ENCODE measurements at places on chromosomes 7 and 10.

- DNase-seq = no peak
Measured at GRCh38 chr7:32253299-32253698, 183.1 kb upstream of the PDE1C start.

- DNase-seq = no peak
Measured at GRCh38 chr10:18793951-18794350, 134.7 kb downstream of the ARL5B start.

DNA sequence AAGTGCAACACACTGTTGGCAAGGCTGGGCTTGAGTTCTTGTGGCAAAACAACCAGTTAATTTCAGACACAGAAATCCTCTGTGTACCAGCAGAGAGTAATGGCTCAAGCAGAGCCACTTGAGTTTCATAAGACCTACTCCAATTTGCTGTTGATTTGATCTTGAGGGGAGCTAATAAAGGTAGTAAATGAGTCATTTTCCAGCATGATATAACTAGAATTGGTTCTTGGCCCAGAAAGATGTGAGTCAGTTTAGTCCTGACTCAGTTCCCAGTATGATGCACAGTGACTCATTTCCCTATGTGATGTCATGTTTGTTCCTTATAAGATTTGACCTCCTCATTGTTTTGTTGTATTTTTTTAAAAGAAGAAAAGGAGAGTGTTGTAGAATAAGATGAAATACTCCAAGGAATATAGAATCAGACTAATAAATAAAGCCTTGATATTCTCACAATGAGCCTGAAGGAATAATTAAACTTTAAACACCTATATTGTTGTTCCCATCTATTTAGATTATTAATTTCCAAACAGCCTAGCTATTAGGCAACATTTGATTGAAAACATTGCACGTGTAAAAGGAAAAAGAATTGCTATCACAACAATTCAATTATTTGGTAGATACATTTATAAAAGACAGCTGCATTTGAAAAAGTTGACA, 186.2 kb downstream of the REEP3 start:
- peak; percentile 50 for DNase-seq

DNA sequence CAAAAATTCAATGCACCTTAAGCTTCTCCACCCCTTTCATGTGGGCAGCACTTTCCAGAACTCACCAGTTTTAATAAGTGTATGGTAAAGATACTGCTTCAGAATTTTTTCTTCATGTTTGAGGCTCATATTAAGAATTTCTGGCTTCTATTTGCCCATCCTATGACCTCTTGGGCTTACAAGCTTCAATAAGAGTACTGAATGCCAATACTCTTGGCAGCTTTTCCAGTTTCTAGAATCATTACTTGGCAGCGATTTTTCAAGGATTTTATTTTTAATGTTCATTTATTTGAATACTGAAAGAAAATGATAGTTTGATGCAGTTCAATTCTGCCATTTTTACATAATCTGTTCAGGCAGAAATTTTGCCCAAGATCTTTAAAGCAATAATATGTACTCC, 242.1 kb upstream of the KCND2 start:
- DNase-seq = no peak

DNA sequence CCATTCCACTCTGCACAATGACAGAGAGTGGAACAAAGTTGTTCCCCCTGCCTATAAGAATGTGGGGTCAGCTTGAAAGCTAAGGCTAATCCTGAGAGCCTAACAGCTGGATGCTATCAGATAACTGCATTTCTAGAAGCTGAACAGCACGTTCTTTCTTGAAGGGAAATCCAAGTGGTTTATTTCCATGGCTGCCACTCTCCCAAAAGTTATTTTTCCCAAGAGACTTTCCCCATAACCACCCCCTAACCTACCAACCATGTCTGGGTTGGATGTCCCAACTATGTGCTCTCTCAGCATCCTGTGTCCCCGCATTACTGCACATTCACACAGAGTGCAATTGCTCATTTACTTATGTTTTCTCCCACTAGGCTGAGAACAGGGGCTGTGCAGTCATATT, 140.7 kb upstream of the ANKRD1 start:
- no peak for DNase-seq

- peak; percentile 22 for DNase-seq
Measured at GRCh38 chr10:67790534-67791408, 47.2 kb downstream of the DNAJC12 start.

- DNase-seq = peak; percentile 9
Measured at GRCh38 chr10:7417807-7418206, 7.0 kb upstream of the SFMBT2 start.

DNA sequence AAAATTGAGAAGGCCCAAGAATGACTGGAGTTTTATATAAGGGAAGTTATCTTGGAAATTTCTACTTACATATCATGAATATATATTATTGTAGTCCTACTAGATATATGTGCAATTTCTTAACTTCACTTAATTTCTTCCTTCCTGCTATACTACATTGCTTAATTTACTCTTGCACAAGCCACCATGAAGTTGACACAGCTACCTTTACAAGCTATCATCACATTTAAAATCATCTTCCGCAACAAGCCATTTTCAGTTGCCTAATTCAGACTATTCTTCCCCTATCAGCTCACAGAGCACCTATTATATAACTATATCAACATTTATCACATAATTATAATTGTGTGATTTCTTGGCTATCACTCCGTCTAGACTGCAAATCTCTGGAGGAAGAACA, 418.4 kb downstream of the PARD3 start:
- DNase-seq = no peak

- DNase-seq = no peak
Measured at GRCh38 chr7:125355899-125356298, 426.3 kb upstream of the POT1 start.

- DNase-seq = no peak
Measured at GRCh38 chr7:130394421-130395195, 14.3 kb downstream of the CPA1 start.

- DNase-seq = no peak
Measured at GRCh38 chr7:46032942-46033341, 111.9 kb upstream of the IGFBP3 start.
